ENCODE measurements at places on chromosomes 4 and X.

DNA sequence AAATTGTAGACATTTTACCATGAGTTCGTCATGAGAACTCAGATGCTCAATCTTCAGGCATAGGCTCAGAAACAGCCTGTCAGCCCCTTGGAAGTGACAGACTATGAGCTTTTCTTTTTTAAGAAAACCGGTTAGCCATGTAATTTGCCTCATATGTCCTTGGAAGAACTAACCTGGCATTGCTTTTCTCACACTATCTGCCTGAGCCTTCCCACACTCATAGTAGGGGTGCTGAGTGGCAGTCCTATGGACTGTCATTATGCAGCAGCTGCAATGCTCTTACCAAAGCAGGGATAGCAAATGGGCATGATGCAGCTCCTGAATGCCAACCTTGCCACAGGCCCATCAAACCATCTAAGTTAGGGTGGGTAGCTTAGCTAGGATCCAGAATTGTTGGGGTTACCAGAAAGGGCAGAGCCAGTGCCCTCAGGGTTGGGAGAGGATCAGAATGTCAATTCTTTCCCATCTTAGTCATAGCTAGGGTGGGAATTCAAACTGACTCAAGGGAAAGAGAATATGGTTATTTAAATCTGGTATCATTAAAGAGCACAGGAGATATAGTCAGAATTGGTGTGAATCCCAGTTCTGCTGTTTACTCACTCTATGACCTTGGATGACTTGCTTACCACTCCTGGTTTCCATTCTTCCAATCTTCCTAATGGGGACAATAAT, 230.6 kb upstream of the CPEB2 start:
- DNase-seq = no peak

GRCh38 chr4:20805716-20806115, 105.5 kb downstream of the PACRGL start:
- DNase-seq = no peak

DNA sequence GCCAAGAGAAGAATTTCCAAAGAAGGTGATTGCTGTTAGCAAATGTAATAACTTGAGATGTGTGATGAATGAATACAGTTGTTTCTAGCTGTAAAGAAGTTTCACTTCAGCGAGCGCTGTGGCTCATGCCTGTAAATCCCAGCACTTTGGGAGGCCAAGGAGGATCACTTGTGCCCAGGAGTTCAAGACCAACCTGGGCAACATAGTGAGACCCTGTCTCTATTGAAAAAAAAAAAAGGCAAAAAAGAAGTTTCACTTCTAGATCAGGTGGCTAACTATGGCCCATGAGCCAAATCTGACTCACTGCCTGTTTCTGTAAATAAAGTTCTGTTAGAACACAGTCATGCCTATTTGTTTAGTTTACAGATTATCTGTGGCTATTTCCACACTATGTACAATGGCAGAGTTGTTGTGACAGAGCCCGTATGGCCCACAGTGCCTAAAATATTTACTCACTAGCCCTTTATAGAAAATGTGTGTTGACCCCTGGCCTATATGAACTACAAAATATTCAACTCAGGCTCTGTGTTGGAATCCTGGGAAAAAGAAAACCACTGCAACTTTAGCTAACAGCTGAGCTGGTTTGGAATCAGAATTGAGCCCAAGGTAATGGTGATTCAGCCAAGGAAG, 54.1 kb upstream of the PRPS1 start:
- no peak for DNase-seq

- DNase-seq = no peak
Observed at GRCh38 chr4:38781854-38782261, 932 bp downstream of the TLR10 start.

DNA sequence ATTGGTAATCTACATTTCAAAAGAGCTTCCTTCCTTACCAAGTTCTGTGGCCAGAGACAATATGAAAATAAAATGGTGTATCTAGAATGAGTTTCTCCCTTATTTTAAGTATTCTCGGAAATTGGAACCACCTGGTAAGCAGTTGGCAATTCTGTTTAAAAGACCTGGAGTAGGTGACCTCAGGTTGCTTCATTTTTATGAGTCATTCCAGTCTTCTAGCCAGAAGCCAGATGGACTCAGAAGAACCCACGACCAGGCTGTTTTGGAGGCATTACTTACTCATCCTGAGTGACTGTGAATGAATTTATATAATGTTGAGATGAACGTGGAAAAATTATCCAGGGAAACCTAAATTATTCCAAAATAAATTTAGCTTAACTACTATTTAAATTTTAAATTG, 9.1 kb downstream of the BMPR1B start:
- no peak for DNase-seq

GRCh38 chrX:153411255-153411987, at the start of gene ZFP92:
ZFP92 (plus strand) TSS chrX:153411472; CDS start chrX:153418323, 6,851 bp downstream.
- no peak for DNase-seq

DNA sequence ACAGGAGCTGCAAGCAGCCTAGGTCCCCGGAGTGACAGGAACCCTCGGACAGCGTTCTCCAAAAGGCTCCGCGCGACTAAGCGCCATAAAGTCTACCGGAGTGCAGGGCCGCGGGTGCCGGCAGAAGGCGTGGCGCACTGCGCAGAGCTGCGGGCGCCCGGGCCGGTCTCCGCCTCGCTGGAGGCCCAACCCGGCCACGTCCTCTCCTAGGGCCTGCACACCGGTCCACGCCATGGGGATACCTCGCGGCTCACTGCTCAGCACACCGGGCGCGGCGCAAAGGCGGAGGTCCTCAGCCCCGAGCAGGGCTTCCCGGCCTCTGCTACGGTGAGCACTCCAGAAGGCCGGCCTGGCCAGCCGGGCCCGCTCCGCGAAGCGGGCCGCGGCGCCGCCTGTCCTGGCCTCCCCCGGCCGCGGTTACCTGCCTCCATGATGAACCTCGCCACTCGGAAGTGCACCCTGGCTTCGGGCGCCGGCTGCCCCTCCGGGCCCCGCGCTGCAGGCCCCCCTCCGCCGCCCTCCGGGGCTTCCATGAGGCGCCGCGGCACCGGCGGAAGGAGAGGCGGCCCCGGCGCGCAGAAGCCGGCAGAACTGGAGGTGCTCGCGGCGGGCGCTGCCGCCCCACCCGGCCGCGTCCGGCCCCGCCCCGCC, at the start of gene CCNQ:
CCNQ (minus strand) TSS at position 599 of the 651 bp plus-strand sequence; CDS start at position 533, 66 bp downstream.
- no peak for DNase-seq

- DNase-seq = peak; percentile 45
Observed at GRCh38 chr4:5461477-5461876, 246.9 kb downstream of the EVC2 start.

DNA sequence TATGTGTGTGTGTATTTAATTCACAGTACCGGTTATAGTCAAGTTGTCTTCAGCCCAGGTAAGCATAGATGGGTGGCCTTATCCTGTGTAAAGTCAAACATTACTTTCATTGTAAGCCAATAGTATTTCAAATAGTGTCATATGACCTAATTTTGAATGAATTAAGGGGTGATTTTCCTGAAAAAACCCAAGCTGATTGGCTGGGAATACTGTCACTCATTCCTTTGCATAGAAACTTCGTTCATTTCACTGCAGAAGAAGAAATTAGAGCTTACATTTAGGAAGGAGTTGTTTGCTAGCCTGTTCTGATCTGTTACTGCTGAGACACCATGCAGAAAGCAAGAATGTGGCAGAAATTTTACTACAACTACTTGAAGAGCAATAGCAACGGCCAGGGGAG, 45.4 kb downstream of the SMARCAD1 start:
- DNase-seq = no peak

DNA sequence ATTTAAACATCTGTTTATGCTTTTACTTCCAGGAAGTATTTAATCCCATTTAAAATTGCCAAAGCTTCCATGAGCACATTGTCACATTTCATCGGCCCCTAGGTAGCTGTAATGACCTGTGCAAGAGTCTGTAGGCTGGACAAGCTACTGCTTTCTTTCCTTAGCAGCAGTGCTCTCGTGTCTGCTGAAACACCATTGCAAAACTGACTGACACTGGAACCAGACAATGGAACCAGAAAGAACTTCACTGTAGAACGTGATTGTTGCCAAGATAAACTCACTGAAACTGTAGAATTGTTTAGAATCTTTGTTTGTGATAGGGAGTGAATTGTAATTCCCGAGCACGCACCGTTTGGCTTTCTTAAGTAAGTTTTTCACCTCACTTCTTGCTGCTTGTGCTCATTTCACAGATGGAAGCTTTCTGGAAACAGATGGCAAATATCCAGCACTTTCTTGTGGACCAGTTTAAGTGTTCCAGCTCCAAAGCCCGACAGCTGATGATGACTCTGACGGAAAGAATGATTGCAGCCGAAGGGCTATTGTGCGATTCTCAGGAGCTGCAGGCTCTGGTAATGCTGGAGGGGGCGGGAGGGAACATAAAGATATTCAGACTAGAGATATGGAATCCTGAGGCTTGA, 36.9 kb downstream of the EVC start:
- peak; percentile 28 for DNase-seq

- no peak for DNase-seq
Observed at GRCh38 chr4:145871209-145871608, 67.4 kb downstream of the ZNF827 start.

GRCh38 chrX:49041744-49042580, 1.2 kb downstream of the TFE3 start:
- no peak for DNase-seq

- DNase-seq = no peak
Observed at GRCh38 chr4:39533541-39533940, 6.3 kb upstream of the UGDH start.

GRCh38 chr4:107937040-107937439, 5.7 kb downstream of the CYP2U1 start:
- no peak for DNase-seq

- DNase-seq = no peak
Observed at GRCh38 chr4:2860391-2861348, 17.0 kb downstream of the ADD1 start.

- no peak for DNase-seq
Observed at GRCh38 chr4:147096667-147097604, 151.3 kb upstream of the TTC29 start.

DNA sequence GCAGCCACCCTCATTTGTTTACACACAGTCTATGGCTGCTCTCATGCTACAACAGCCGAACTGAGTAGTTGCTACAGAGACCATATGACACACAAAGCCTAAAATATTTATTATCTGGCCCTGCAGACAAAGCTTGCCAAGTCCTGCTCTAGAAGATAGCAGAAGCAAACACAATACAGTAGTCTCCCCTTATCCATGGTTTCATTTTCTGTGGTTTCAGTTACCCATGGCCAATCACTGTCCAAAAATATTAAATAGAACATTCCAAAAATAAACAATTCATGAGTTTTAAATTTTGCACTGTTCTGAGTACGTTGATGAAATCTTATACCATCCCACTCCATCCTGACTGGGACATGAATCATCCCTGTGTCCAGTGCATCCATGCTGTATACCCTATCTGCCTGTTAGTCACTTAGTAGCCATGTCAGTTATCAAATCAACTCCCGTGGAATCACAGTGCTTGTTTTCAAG, 40.2 kb upstream of the ZNF81 start:
- no peak for DNase-seq

GRCh38 chrX:13825178-13825762, 8.4 kb upstream of the GPM6B start:
- no peak for DNase-seq

GRCh38 chr4:77043507-77044136, 32.2 kb downstream of the CCNI start:
- no peak for DNase-seq

DNA sequence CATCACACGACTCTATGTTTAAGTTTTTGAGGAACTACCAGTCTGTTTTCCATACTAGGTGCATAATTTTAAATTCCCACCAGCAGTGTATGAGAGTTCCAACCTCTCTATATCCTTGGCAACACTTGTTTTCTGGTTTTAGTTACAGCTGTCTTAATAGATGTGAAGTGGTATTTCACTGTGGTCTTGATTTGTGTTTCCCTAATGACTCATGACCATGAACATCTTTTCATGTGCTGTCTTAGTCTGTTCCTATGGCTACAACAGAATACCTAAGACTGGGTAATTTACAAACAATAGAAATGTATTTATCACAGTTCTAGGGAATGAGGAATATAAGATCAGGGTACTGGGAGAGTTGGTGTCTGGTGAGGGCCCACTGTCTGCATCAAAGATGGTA, 51.5 kb upstream of the GPR78 start:
- DNase-seq = no peak

DNA sequence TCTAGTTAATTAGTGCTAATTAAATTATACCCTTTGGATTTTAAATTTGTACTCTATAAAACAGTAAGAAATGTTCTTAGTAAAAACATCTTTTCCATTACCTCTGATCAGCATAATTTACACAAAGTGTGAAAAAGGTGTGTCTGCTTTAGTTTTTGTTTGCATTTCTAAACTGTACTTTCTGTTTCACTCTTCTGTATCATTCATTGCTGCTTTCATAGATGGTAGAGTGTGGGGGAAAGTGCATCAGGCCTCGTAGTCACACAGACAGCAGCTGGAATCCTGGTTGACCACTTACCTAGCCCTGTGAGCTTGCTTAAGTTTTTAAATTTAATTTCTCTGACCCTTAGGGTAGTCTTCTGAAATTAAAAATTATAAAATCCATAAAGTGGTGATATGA, 275.4 kb upstream of the PITX2 start:
- no peak for DNase-seq

GRCh38 chr4:38177641-38178391, 217.6 kb downstream of the PTTG2 start:
- DNase-seq = peak; percentile 90

DNA sequence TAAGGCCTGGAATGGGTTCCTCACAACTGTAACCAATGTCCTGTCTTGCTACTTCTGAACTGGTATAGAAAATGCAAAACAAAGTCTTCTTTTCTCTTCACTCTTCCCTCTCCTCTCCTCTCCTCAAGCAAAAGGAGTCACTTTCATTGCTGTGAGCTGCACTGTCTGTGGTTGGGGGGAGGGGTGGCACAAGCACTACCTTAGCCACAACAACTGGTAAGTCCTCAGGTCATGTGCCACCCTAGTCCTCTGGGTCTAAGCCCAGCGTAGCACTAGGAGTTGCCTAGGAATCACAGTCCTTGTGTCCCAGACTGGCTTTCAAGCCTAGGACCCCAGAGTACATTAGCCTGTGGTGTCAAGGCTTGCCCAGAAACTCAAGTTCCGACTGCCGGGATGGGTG, 859.3 kb upstream of the AMOT start:
- DNase-seq = no peak

- no peak for DNase-seq
Observed at GRCh38 chr4:164136180-164136616, 617.7 kb upstream of the SMIM31 start.

DNA sequence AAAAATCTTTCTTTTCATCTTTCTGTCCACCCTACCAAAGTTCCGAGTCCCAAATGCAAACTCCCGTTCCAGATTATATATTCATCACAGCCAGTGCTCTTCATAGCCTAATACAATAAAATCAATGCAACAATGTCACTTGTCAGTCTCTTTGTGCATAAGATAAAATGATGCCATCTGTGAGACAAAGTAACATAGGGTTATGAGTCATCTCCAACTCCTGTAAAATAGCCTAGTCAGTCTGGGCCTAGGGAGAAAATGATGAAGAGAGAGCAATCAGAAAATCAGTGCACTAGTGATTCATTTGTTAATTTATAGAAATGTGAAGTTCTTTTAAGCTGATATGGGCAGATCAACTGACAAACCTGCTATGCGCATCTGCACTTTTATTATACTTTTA, 689.1 kb upstream of the DIAPH2 start:
- DNase-seq = no peak

- no peak for DNase-seq
Observed at GRCh38 chr4:105198541-105198940, 51.9 kb downstream of the TET2 start.

- no peak for DNase-seq
Observed at GRCh38 chr4:143307531-143307930, 29.1 kb upstream of the GAB1 start.

GRCh38 chrX:34877436-34877835, 65.2 kb upstream of the FAM47B start:
- DNase-seq = no peak
